ENCODE measurements at places on chromosomes 13 and 19.

GRCh38 chr19:43624933-43625332, 5.5 kb upstream of the ZNF428 start:
- peaks cover 21% of the 10 kb centered on the region for H3K4me1 ChIP-seq
- no peak overlapping the region for H3K27ac ChIP-seq
- peaks cover 7% of the 10 kb centered on the region for H3K27me3 ChIP-seq
- H3K36me3 ChIP-seq = peaks cover 3% of the 10 kb centered on the region

GRCh38 chr13:96822895-96823294, 171.4 kb downstream of the OXGR1 start:
- no peaks in the 10 kb centered on the region for H3K4me1 ChIP-seq
- peaks cover 2% of the 10 kb centered on the region for H3K27me3 ChIP-seq
- no peak overlapping the region for H3K4me3 ChIP-seq
- H3K27ac ChIP-seq = no peak overlapping the region
- no peaks in the 10 kb centered on the region for H3K36me3 ChIP-seq
- DNase-seq = no peak

DNA sequence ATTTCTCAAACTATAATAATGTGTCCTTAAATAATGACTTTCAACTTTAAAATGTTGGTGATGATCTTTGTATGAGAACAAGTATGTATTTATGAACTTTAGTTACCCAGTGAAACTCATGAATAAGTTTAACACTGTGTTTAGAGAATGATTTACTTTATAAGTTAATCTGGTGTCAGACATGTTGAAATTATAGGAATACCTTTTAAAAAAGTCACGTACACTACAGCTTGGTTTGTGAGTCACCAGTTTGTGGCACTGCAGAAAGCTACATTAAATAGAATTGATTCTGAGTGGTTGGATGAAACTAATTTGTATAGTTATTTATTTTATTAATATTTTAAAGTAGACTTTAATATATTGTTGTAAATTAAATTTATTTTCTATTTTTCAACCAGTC, 1366.2 kb upstream of the PCDH20 start:
- H3K4me1 ChIP-seq = no peaks in the 10 kb centered on the region
- no peaks in the 10 kb centered on the region for H3K27me3 ChIP-seq
- no peak overlapping the region for H3K27ac ChIP-seq
- no peak overlapping the region for H3K4me3 ChIP-seq

DNA sequence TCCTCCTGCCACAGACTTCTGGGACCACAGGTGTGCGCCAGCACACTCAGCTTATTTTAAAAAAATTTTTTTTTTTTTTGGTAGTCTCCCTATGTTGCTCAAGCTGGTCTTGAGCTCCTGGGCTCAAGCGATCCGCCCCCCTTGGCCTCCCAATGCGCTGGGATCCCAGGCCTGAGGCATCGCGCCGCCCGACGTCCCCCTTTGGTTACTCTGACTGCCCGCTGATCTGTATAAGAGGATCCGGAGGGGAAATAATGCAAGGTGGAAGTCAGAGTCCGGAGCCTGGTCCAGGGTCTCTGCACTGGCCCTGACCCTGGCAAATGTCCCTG, 486 bp upstream of the ZNF805 start:
- peak overlapping the region; percentile 90 for H3K27ac ChIP-seq
- peaks cover 36% of the 10 kb centered on the region for H3K4me1 ChIP-seq
- no peaks in the 10 kb centered on the region for H3K27me3 ChIP-seq
- H3K36me3 ChIP-seq = peaks cover 14% of the 10 kb centered on the region
- H3K4me3 ChIP-seq = peak overlapping the region; percentile 82
- no peak for DNase-seq

All from activated CD8-positive, alpha-beta T cell treated with anti-CD3 and anti-CD28 coated beads for 36 hours (primary cell).